ENCODE measurements at places on chromosomes 5 and 9.

GRCh38 chr9:98118640-98119601 is at the start of gene TRIM14:
Gene TRIM14, minus strand, starts transcription at chr9:98119222. Its CDS starts 34 bp downstream, at chr9:98119188.
- peak; percentile 75 for DNase-seq

GRCh38 chr9:114837923-114838322 is 32.1 kb upstream of the TNFSF15 start:
- no peak for DNase-seq

DNA sequence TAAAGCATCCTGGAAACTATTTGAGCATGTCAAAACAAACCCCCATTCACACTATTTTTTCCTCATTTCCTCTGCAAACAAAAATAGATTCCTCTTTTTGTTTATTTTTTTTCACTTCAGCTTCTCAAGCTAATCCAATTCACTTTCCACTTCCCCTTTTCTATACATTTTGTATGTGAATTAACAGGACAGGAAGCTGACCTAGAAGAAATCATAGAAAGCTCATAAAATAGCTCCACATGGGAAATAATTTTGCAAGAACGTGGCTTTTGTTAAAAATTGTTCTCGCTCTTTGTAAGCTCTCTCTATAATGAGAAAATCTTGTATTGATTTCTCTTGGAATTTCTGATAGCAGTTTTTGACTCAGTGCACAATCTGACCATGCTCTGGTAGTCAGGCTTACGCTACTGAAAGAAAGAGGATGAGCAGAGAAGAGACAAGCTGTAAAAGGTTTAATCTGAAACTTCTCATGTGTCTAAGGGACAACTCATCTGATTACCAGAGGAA is 215.8 kb downstream of the ADAMTS12 start:
- DNase-seq: no peak

DNA sequence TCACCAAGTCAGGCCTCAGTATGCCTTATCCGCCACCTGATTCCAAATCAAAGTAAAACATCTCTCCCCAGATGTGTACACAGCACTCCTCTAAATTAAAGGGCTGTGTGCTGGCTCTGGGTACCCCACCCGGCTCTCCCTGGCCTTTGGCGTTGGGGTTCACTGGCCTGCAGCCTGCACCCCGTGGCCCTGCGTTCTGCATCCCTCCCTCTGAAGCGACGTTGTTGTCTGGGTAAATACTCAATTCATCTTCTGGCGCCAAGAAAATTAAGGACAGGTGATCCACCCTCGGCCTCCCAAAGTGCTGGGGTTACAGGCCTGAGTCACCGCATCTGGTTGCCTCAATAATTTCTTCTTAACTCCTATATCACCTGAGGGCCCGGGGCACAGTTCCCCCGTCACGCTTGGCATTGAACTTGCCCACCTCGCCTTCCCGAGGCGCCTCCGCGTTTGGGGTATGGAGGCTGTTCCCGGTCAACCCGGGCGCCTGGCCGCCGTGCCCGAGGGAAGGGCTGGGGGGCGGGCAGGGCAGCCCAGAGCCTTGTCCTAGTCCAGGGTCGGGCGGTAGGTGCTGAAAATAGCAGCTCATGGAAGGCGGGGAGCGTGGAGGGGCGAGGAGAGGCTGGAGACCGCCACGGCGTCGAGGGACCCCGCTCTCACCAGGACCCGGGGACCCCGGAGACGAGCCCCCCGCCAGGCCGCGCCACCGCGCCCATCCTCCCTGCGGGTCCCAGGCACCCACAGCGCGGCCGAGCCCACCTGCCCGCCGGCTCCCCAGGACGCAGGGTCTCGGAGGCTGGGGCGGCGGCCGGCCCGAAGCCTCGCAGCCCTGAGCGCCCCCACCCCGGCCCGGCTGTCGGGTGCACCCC is 531 bp downstream of the ABO start:
- DNase-seq: no peak

GRCh38 chr5:80255811-80256712 is at the start of gene SERINC5:
Gene SERINC5, minus strand, starts transcription at chr5:80256048. Its CDS starts 126 bp downstream, at chr5:80255922.
- peak; percentile 86 for DNase-seq

- DNase-seq: no peak
Observed at GRCh38 chr9:35487081-35487480, 2.8 kb upstream of the RUSC2 start.

DNA sequence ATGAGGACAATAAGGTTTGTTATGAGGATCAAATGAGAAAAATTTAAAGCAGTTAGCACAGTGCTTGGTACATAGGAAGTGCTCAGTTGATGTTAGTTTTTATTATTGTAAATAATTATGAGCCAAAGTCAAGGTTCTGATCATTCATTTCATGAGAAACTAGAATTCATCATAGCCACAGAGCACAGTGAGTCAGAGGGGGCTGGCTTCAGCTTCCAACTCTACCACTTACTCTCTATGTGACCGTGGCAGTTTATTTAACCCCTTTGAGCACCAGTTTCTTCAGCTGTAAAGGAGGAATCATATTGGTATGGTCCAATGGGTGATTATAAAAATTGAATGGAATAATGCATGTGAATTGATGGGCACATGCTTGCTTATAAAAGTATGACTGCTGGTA is 39.4 kb downstream of the KLHL3 start:
- DNase-seq: no peak

GRCh38 chr9:115923903-115924668 is 229.5 kb upstream of the PAPPA start:
- DNase-seq: no peak

- DNase-seq: no peak
Observed at GRCh38 chr5:143527808-143528207, 124.3 kb upstream of the NR3C1 start.

GRCh38 chr5:2096887-2097505 is 214.3 kb upstream of the IRX4 start:
- DNase-seq: no peak

DNA sequence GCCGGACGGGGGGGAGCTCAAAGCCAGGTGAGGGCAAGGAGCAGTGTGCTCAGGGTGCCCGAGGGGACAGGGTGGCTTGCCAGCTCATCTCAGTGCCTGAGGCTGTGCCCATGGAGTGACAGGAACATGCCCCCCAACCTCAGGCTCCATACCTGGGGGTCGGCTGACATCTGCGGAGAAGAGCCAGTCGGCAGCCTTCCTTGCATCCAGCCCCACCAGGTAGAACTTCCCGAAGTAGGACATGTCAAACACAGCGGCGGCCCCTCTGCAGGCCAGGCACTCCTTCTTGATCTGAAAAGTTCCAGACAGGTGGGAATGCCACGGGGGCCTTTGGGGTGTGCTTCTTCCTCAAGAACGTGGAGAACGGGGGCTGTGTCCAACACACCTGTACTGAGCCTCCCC is 42.1 kb downstream of the SARDH start:
- DNase-seq: no peak

- DNase-seq: peak; percentile 40
Observed at GRCh38 chr5:14595189-14595588, 13.6 kb downstream of the OTULINL start.

DNA sequence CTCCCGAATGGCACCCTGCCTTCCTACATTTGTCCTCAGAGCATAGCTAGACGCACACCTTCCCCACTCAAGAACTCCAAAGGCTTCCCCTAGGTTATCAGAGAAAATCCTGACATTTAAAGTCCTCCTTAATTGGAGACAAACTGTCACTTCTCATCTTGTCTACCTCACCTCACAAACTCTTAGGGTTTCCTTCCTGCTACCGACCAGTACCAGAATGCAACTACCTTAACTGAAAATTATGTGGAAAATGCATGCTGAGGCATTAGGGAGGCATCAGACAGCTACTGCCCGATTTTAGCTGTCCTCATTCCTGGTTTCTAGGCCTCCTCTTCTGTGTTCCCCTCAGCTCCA is 17.9 kb upstream of the TNIP1 start:
- no peak for DNase-seq
